ENCODE measurements at places on chromosomes 3 and 15. TPM values are rescaled to one million over a fixed set of nuclear protein-coding genes. Genes with fewer than 3 reads are reported as not detected.

The EFCC1 gene
- 0.09 TPM for total RNA-seq

The CTXN2 gene
- total RNA-seq = 0.11 TPM

The ZNF385D gene
- total RNA-seq = 1.5 TPM

The RPSA gene
- 2,077 TPM for total RNA-seq

The MASP1 gene
- 1.0 TPM for total RNA-seq

The CBLB gene
- 22.4 TPM for total RNA-seq

The ZNF502 gene
- not detected for total RNA-seq

The SPINK8 gene
- not detected for total RNA-seq

The CRYGS gene
- total RNA-seq = 0.83 TPM

The KLF15 gene
- 10.8 TPM for total RNA-seq

The CYP8B1 gene
- total RNA-seq = not detected

The GOLGA8T gene
- 0.53 TPM for total RNA-seq

The IL20RB gene
- total RNA-seq = 1.5 TPM
